Stimulated activated CD4-positive, alpha-beta T cell treated with anti-CD3 and anti-CD28 coated beads, Interleukin-2, amount 100 ng/mL, for 48 hours (primary cell): ENCODE measurements at places on chromosomes 2 and 18.

DNA sequence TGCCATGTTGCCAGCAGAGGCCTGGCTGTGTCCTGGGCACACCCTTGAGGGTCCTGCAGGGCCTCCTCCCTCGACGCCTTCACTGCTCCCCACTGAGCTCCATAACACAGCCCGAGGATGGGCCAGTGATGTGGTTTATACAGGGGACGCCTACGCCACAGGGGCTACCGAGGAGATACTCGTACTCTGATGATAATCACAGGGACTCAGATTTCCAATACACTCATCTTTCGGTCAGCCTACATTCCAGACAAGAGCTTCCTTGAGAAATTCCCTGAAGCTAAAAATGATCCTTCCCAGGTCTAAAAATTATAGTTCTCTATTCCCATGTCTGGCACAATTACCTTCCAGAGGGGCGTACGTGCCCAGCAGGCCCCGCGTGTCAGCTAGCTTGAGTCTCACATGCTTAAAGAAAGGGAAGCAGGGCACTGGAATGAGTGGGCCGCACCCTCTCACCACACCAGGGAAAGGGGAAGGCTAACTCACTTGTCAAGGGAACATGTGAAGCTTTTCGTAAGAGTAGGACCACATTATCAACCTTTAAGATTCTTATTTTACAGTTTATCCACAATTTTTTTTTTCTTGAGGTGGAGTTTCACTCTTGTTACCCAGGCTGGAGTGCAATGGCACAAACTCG lies 159.5 kb upstream of the NDUFV2 start:
- DNase-seq: no peak

GRCh38 chr2:105470979-105471378 lies 72.1 kb upstream of the FHL2 start:
- DNase-seq: no peak

DNA sequence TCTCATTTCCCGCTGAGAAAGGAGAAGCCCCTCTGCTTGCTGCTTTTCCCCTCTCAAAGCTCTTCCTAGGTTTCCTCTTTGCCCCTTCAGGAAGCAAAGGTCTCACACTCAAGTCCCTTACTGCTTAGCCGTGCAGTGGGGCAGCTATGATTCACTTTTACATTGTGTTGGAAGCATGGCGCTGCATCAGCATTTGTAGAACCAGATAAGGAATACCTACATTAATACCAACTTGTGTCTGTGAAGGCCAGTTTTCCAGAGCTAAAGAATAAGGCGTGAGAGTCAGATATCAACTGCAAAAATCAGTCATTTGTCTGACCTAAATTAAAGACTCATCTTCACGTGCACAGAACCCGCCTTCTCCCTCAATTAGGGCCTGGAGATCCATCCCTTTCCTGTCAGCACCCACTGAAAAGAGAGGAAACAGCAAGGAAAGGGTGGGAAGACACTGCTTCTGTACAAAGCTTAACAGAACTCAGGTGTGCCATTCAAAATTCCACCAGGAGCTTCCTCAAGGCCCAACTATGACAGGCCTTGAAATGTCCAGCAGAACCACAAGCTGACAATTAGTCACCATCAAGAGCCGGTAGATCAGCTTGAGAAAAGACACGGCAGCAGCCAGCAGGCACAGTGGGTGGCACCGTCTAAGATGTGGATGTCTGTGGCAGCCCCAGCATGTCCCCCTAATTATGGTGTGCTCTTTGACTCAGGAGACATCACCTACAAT lies 16.1 kb upstream of the XDH start:
- DNase-seq: no peak

DNA sequence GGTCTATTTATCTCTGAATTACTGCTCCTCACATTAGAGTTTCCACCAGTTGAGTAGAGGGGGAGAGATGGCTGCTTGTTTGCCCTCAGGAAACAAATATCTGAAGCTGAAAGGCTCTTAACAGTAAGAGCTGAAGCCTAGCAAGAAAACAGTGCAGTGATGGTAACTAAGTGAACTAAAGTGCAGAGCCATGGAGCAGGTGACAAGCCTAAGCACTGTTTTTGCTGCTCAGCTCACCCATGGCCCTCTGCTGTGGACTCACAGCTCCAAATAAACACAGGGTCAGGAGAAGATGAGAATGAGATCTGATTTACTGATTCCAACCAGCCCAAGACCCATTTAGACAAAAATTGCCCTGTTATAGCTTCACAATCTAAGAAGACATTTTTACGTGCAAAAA lies 118.4 kb downstream of the ETAA1 start:
- no peak for DNase-seq

DNA sequence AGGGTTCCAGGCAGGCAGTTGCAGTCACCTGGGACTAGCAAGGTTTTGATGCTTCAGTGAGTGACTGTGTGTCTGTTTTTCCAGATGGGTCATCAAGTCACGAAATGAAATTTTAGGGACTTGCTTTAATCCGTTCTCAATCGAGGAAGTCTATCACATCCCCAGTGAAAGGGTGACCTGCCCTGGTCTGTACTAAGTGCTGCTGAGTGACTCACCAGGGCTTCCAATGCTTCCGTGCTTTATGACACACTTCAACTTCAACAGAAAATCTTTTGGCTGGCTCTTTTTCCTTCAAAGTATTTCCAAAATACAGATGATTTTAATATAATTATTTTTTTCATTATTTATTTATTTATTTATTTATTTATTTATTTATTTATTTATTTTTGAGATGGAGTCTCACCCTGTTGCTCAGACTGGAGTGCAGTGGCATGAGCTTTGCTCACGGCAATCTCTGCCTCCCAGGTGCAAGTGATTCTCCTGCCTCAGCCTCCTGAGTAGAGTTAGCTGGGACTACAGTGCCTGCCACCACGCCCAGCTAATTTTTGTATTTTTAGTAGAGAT lies 18.4 kb downstream of the TFCP2L1 start:
- DNase-seq: no peak

GRCh38 chr2:104312684-104313083 lies 541.2 kb upstream of the POU3F3 start:
- no peak for DNase-seq

DNA sequence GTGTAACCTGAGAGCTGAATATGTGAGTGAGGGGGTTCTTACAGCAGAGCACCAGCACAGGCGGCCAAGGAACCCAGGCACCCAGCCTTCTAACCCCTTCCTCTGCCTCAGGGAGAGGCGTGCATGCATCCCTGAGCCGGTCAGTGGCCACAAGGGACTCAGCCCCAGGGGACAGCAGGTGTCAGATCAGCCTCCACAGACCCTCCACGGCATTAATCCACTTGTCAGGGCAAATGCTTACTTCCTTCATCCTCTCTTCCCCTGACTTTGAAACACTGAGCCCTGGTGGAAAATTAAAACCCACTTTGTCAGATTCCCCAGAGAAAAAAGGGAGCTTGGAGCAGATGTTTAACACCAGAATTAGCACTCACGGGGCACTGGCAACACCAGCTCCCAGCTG lies 60.5 kb upstream of the SMAD2 start:
- DNase-seq: no peak

- no peak for DNase-seq
Measured at GRCh38 chr2:239711911-239712570, 311.2 kb upstream of the HDAC4 start.

- no peak for DNase-seq
Measured at GRCh38 chr2:176744146-176744545, 468.4 kb upstream of the HNRNPA3 start.

GRCh38 chr2:191846515-191847476 lies at the start of gene CAVIN2:
Gene CAVIN2, minus strand, starts transcription at chr2:191847088. Its CDS starts 163 bp downstream, at chr2:191846925.
- DNase-seq: no peak

DNA sequence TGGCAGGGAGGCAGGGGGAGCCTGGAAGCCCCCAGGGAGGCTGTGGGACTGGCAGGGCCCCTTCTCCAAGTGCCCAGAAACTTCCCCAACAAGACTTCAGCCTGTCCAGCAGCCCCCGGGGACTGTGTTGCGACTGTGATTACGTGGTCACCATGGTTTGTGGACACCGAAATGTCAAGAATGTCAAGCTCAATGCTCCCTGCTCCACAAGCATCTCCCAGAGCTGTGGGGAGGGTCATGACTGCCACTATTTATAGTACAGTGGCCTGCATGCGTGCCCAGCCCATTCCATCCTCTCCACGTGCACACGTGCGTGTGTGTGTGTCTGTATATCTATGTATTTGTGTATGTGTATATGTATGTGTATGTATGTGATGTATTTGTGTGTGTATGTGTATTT lies 93.8 kb upstream of the MBOAT2 start:
- no peak for DNase-seq

DNA sequence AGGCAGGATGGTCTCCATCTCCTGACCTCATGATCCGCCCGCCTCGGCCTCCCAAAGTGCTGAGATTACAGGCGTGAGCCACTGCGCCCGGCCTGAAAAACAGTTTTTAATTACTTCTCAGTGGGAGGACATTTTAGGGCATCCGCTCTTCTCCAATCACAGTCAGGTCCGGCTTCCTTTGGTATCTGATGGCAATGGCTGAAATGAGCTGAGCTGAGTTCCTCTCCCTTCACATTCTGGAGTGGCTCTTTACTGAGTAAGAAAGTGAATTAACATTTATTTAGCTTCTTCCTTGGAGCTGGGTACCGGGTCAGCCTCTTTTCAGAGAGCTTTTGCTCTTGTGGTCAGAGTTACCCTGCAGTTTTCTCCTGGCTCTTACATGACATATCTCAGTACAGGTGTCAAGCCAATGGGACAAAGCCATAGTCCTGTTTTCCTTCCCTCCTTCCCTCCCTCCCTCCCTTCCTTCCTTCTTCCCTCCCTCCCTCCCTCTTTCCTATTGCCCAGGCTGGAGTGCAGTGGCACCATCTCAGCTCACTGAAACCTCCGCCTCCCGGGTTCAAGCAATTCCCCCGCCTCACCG lies 1.1 kb upstream of the TTC27 start:
- DNase-seq: no peak

GRCh38 chr2:45776160-45776955 lies 124.9 kb downstream of the PRKCE start:
- DNase-seq: no peak

- no peak for DNase-seq
Measured at GRCh38 chr2:73069855-73070642, 1.5 kb downstream of the SFXN5 start.

DNA sequence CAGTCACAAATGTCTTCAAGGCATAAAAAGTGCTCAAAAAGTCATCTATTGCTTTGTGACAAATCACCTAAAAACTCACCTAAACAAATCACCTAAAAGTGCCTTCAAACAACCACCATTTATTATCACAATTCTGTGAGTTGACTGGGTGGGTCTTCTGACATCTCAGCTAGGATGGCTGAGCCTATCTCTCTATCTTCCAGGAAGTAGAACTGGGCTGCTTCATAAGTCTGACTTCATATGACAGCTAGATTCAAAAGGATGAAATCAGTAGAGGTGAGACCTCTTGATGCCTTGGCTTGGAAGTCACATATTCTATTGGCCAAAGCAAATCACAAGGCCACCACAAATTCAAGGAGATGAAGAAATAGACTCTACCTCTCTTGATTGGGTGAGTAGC lies 199.2 kb upstream of the SLC39A10 start:
- no peak for DNase-seq

- no peak for DNase-seq
Measured at GRCh38 chr2:160224060-160224459, 24.0 kb upstream of the ITGB6 start.

DNA sequence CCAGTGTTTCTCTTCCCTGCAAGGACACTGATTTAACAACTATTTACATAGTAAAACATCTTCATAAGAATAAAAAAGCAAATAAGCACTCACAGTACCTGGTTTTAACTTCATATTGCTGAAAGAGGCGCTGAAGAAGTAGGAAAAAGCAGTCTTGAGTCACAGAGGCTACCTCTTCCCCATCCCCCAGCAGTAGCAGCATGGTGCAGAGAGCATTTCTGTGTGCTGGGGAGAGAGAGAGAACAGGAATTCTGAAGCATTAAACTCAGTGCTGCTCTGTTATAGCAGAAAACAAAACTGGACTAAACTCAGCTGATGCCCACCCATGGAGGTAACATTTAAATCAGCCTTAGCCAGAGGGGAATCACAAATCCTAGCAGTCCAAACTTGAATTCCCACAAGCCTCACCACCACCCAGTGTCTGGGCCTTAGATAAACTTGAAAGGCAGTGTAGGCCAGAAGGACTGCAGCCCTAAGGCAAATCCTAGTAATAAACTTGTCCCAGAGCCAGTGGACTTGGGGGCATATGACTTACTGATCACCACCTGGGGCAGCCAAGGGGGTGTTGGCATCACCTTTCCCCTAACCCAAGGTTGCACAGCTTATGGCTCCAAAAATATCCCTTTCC lies 321.8 kb upstream of the CWC22 start:
- no peak for DNase-seq
